ENCODE measurements at places on chromosomes 13 and 19.
A peak's percentile ranks its signal among the peaks of the same experiment; 100 is the strongest.

DNA sequence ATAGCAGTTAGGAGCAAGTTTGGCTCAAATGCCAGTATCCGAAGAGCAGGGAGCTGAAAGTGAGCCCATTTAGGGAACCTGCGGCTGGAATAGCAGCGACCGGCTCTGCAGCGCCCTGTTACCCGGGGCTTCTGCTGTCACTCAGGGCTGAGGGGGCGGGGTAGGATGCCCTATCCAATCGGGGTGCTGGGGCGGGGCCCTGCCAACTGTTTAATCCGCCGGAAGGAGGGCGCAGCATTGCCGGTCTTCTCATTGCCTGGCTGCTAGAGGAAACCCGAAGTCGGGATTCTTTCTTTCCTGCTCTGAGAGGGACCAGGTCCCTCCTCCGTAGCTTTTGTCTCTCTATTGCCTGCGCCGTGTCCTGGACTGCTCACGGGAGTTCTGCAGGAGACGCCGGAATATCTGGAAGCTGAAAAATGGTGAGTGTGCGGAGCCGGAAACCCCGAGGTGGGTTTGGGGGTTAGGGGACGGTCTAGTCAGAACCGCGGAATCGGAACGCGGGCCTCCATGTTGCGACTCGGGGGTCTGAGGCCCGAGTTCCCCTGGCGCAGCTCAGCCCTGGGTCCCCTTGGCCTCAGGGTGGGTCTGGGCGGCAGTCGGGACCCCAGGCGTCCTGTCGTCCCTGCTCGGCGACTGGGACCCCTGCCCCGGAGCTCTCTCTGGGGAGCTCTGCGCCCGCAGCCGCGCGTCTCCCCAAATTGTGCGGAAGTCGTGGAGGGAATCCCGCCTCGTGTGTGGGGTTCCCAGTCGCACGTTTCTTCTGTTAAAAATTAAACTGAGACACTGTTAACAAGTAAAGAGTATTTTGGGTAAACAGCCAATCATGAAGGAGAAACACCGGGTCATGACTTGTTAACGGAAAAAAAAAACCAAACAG lies 22.8 kb downstream of the ZNF763 start:
- DNase-seq: peak; percentile 80

DNA sequence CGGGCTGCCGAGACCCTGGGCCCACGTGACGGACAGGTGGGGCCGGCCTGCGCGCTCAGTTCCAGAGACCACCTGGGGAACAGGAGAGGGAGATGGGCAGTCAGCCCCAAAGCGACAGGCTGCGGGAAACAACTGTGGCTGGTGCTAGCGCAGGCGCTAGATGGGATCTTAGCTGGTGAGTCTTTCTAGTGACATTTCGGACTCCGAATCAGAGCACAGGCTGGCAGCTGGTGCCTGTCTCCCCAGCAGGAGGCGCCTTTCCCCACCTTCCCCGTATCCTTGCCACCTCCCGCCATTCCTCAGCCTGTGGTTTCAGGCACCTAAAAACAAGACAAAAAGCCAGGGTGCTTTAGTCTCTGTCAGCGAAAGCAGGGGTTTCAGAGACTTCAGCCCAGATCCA lies 19.4 kb upstream of the RANBP3 start:
- no peak for DNase-seq

- no peak for DNase-seq
These were observed 485.2 kb downstream of the ZNF536 start for GRCh38 chr19:30857388-30857787.

DNA sequence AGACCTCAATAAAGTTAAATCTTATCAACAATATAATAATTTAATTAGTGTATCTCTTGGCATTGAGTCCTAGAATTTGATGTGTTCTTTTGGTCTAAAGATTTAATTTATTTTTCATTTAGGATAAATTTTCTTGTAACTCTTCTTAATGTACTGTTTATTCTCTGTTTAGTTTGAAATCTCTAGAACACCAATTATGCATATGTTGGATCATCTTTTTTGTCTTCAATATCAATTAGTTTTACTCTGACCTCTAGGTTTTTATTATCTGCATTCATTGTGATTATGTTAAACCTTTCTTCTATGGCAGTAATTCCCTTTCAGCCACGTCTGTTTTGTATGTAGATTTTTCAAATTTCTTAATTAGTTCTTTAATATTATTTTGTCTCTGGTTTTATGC lies 93.8 kb upstream of the ARHGEF7 start:
- DNase-seq: no peak

DNA sequence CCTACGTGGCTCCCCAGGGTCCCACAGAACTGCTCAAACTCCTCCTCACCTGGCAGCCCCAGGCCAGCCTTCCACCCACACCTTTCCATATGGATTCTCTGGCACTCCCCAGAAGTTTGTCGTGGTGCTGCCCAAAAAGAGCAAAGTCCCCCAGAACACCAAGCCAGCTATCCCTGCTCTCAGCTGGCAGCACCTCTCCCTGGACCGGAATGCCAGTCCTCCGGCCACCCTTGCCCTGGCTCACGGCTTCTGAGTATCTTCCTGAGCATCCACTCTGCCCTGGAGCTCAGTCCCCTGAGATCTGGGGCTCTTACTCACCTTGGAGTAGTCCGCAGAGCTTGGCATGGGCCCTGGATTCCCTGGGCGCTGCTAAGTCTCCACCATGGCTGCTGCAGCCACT lies 166.5 kb upstream of the ZNF507 start:
- DNase-seq: no peak

GRCh38 chr19:29531458-29532025 lies 5.7 kb downstream of the VSTM2B start:
- no peak for DNase-seq

DNA sequence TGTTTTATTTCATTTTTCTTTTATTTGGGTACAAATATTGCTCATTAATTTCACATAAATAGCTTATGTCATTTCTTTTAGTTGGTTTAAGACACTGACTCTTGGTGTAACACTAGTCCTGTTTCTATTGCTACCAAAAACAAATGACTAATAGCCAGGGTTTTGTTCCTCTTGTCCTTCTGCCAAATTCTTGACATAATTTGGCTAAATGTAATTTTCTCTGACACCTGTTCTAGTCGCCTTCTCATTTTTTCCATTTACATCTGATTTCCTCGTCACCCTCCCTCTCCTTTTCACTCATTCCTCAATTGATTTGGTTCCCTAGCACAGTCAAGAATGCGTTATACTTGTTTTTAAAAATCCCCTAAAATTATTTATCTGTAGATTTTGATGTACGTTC lies 1718.7 kb downstream of the EFNB2 start:
- no peak for DNase-seq

GRCh38 chr19:10353793-10354391 lies 14.5 kb upstream of the ICAM3 start:
- no peak for DNase-seq

DNA sequence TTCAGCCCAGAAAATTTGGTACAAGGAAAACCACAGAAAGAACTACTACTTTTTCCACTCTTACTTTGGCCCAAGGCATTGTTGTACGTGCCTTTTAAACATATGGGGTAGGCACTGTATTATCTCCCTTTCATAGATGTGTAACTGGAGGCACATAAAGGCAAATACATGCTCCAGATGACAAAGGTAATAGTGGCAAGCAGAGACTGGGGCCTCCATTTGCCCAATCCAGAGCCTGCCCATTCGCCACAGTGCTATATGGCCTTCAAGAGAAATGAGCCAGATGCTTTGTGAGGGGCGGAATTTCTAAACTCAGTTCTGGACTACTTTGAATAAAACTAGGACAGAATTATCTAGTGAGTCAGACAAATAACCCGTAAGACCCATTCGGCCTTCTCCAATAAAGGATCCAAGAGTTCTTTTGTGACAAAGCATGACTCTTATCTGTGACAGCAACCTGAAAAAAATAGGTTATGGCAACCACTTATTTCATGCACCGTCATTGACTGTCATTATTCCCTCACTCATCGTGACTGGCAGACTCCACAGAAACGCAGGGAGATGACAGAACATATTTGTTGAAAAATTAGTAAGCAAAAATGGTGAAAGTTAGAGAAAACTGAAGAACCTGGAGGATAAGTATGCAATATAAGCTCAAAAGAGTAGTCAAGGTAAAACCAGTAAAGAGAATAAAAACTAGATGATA lies 712.0 kb upstream of the GPC6 start:
- DNase-seq: no peak

GRCh38 chr13:112174476-112175110 lies 107.6 kb downstream of the SOX1 start:
- no peak for DNase-seq

GRCh38 chr13:102328909-102329308 lies 72.9 kb downstream of the FGF14 start:
- DNase-seq: no peak

DNA sequence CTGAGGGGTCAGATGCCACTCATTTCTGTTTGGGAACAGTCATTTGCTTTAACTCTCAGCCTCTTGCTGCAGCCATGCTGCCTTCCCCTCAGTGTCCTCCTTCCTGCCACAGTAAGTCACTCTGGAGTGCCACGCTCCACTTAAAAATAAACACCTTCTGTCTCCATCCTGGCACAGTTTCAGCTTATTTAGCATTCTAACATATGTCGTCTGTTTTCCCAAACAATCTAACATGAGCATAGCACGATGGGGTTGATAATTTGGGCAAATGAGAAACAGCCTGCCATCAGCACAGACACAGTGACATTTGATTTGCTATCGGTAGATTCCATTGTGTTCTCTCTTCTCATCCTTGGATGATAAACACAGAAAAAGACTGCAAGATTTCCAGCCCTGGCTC lies 768.6 kb downstream of the UQCRFS1 start:
- no peak for DNase-seq

DNA sequence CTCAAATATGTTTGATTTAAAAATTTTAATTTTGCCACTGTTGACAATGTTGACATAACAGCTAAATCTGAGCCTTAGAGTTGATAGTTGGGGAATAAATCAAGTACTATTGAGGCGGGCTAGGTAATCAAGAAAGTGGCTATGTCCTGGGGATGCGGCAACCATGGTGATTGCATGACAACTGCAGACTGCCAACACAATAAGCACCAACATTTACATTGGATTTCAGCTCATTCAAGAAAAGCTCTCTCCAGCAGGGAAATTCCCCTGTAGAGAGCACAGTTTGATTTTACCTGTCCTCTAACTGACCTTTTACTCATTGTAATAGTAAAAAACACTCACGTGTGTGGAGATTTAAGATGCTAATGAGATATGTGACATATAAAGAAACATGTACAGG lies 63.1 kb downstream of the ZNF100 start:
- DNase-seq: no peak
